ENCODE measurements at places on chromosomes 5 and 9.

GRCh38 chr5:74634611-74635286 lies 5.8 kb downstream of the ENC1 start:
- DNase-seq: peak; percentile 34

DNA sequence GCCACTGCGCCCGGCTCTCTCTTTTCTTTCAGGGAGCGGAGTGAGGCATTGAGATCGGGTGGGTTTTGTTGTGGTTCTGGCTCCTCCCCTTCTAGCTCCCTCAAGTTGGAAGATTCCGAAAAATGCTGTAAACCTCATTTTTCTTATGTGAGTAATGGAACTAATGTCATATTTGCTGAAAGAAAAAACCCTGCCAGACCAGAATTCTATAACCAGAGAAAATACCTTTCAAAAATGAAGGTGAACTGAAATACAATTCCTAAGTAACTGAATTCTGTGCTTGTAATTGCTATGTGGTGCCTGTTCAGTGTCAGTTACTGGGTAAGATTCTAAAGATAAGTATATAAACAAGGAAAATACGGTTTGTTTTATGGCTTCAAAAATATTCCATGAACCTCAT lies 30.9 kb upstream of the CDK20 start:
- DNase-seq: no peak

DNA sequence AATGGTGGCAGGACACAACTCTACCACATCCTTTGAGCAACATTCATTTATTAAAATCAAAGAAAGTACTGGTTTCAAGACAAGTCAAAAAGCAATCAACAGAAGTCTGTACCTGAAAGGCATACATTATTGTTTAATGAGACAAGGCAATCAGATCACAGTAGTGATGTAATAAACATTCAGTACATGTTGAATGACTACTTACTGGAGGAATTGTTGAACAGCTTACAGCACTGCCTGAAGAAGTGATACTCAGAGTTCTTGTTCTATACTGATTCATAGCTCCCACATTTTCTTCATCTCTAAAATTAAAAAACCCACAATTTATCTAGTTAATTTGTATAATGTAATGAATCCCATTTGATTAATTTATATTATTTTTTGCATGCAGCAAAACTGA lies 18.2 kb downstream of the RIOK2 start:
- DNase-seq: peak; percentile 49

DNA sequence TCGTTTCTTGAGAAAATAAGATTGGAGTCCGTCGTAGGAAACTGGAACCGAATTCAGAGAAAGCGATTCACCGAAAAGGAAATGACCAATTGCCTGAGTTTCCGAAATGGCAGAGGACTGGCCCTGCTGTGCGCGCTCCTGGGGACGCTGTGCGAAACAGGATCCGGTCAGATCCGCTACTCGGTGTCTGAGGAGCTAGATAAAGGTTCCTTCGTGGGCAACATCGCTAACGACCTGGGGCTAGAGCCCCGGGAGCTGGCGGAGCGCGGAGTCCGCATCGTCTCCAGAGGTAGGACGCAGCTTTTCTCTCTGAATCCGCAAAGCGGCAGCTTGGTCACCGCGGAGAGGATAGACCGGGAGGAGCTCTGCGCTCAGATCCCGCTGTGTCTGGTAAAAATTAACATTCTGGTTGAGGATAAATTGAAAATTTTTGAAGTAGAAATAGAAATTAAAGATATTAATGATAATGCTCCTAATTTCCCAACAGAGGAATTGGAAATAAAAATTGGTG lies 379 bp downstream of the PCDHGA3 start:
- no peak for DNase-seq

GRCh38 chr5:21654-22233 lies 70.2 kb upstream of the PLEKHG4B start:
- DNase-seq: peak; percentile 15

DNA sequence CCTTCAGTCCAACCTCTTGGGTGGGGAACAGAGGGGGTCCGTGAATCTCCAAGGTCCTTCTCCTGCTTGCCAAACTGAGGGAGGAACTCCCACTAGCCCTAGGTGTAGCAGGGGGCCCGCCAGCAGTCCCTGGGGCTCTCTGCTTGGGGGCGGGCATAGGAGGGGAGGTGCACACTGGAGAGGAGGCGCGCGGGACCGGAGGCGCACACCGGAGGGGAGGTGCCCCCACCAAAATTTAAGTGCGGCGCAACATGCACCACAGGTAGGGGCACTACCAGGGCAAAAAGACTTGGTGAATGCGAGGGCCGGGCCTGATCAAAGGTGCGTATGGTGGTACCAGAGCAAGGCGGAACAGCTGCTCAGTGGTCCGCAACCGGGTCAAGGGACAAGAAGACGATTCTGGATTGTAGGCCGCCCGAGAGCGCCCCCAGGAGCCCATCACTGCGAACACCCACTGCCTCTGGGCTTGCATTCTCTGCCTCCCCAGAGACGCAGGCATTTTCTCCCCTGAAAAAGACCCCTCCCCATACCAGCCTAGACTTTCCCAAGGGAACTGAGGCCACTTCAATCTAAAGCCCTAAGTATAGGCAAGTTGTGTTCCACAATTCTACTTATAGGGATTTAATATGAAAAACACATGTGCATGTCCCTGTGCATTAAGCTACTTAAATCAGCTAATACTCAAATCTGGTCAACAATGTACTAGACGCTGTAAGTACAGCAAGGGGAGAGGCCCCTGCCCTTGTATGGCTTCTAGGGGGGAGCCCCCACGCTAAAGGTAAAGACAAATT lies 50.6 kb downstream of the TGFBI start:
- DNase-seq: no peak

DNA sequence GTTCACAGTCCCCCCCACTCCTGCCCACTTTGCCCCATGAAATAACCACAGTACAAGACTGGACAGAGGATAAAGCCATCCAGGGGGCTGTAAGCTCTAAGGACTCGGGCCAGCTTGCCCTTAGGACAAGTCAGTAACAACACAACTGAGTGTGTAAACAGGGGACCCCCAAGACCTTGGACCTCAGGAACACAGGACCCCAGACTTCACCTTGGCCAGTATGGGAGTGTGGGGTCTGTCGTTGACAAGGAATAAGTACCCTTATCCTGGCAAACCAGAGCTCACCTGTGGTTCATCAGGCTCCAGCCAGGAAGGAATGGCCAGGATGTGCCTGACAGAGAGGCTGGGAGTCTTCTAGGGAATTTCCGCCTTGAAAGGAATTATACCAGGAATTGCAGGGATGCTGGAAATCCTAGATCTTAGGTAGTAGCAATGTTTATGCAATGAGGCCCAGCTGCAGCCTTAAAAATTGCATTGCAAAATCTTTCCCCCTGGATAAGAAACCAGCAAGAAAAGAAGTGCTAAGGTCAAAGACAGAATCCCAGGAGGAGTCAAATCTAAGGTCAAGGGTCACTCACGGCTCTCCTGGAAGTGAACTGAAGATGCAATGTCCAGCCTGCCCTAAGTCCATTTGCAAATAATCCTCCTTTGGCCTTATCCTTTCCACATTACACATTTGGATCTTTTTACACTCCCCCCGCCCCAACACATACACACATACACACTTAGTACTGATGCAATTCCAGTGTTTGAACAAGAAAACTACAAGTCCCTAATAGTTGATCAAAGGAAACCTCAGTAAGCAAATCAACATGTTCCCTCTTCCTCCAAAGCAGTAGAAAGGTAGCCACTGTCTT lies 27.3 kb upstream of the TDRD7 start:
- DNase-seq: no peak

- no peak for DNase-seq
Measured at GRCh38 chr9:126117158-126117425, 209.5 kb upstream of the MVB12B start.

GRCh38 chr5:36886791-36887190 lies 10.2 kb downstream of the NIPBL start:
- DNase-seq: no peak

DNA sequence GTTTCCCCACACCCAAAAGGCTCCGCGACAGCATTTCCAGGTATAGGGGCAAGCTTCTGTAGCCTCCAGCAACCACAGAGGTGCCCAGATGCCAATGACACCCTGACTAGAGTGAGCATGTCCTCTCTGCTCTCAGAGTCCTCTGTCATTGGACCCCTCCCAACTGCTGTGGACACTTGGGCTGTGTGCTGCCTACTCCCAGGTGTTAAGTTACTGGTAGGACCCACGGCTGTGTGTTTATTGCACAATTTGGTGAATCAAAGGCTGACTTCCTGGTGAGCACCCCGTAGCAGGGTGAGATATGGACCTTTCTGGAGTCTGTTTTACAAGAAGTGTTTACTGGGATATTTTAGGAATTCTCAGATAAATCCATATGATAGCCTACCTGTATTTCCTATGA lies 36.0 kb downstream of the SH3GL2 start:
- no peak for DNase-seq

DNA sequence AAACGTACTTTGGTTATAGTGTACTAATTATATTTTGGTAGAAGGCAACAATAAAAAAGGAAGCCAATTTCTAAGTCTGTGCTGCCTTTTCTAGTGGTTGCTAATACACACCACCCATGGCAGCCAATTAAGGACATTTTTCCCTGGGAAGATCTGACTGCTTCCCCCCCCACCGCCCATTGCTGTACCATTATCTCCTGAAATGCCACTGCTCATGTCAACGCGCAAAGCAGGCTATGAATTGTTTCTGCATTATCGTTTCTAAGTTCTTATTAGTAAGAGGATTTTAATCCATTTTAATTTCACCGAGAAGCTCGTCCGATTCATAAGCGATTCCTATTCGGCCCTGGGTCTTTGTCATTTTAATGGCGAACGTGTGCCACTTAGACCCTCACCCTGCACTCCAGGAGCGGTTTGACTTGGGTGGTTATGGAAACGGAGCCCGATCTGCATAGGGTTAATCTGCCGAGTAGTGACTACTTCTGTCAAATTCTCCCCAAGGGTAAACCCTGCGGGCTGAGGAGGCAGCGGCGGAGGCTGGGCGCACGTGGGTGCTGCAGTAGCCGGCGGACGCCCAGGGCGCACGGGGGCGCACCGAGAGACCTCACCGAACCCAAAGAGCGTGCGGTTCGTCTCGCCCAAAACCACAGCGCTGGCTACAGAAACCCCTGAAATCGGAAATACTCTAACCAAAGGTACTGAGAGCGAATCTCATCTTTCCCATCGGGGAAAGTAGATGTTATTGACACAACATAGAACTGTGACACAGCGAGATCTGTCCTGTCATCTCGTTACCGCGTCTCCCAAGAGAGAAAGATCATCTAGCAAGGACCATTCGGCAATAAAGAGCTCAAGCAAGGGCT lies 55.8 kb upstream of the SHC3 start:
- DNase-seq: peak; percentile 46

GRCh38 chr9:8224381-8224801 lies 424.8 kb upstream of the DMAC1 start:
- peak; percentile 97 for DNase-seq

- DNase-seq: no peak
Measured at GRCh38 chr9:11749396-11749795, 943.8 kb upstream of the TYRP1 start.

- peak; percentile 91 for DNase-seq
Measured at GRCh38 chr5:172439785-172440477, 14.4 kb downstream of the SH3PXD2B start.

DNA sequence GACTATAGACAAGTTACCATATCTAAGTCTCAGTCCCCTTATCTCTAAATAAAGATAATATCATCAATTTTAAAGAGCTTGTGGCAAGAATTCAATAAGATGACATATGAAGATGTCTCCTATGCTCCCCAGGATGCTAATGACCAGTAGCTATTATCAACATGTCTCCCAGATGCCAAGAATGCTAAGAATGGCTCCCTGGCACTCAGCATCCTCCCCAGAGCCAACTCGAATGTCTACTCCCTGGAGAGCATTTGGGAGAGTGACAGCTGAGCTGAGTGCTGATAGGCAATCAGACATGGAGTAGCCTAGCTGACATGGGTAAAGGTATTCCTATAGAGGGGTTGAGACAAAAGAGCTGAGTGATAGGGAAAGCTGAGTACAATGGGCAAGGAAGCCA lies 15.9 kb downstream of the P4HA2 start:
- no peak for DNase-seq

GRCh38 chr9:112273876-112274275 lies 59.5 kb downstream of the PTBP3 start:
- DNase-seq: no peak

DNA sequence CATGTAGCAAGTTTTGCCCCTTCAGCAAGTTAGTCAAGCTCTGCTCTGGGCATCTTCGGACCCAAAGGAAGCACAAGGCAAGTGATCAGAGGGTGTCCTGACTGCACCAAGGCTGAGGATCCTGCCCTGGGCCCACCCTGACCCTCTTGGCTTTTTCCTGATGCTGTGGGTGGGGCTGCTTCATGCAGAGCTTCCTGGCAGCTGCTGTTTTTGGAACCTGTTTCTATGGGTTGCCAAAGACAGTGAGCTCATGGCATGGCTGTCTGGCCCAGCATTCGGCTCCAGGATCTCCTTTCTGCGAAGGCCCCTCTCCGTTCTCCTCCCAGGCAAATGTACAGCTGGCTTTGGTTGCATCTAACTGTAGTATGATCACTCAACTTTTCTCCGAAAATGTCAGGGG lies 497.9 kb downstream of the ARHGEF28 start:
- DNase-seq: no peak

- DNase-seq: no peak
Measured at GRCh38 chr5:132202711-132203463, 24.8 kb downstream of the P4HA2 start.

DNA sequence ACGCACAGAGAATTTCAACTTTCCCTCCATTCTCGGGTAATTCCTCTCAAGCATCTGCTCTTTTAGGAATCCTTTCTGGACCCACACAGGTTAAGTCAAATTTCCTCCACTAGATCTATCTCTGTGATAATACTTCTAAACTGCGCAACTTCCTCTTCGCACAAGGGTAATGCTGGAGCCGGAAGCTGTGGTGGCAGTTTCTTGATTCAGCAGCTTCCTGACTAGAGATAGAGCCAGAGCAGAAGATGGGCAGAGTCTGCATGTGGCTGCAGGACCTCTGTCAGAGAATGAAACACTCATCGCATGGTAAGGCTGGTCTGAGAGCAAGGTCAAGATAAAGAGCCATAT lies 11.1 kb upstream of the CDC42SE2 start:
- DNase-seq: no peak

DNA sequence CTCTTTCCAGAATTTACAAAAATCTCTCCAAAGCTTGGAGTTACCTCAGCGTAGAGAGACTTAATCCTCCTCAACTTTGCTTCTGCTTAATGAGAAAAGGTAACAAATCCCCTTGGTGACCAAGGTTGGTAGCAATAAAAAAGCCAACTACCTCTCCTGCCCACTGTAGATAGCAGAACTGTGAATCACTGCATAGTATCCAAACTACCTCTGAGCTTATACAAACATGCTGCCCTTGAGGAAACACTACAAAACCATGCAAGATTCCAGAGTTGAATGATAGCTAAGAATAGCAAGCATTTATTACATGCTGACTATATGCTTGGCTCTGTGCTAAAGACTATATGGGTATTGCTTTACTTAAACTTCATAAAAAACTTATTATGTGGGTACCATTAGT lies 2.8 kb upstream of the ADAMTS12 start:
- DNase-seq: peak; percentile 23

DNA sequence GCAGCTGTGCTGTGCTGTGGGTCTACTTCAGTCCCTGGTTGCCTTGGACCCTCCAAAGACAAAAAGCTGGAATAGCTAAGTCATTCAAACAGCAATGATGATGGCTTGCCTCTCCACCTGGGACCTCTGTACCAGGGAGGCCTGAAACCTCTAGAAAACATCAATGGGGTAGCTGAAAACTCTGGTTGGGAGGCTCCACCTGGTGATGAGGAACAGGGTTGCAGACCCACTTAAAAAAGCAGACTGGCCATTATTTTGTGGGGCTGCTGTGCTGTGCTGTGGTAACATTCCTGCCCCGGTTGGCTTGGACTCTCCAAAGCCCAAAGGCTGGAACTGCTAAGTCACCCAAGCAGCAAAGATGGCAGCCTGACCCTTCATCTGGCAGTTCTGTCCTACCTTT lies 839.3 kb upstream of the ARRDC3 start:
- peak; percentile 5 for DNase-seq
